ENCODE measurements at places on chromosomes 3 and 15.

GRCh38 chr3:191476066-191476772 is 15.3 kb downstream of the PYDC2 start:
- DNase-seq = peak; percentile 50

DNA sequence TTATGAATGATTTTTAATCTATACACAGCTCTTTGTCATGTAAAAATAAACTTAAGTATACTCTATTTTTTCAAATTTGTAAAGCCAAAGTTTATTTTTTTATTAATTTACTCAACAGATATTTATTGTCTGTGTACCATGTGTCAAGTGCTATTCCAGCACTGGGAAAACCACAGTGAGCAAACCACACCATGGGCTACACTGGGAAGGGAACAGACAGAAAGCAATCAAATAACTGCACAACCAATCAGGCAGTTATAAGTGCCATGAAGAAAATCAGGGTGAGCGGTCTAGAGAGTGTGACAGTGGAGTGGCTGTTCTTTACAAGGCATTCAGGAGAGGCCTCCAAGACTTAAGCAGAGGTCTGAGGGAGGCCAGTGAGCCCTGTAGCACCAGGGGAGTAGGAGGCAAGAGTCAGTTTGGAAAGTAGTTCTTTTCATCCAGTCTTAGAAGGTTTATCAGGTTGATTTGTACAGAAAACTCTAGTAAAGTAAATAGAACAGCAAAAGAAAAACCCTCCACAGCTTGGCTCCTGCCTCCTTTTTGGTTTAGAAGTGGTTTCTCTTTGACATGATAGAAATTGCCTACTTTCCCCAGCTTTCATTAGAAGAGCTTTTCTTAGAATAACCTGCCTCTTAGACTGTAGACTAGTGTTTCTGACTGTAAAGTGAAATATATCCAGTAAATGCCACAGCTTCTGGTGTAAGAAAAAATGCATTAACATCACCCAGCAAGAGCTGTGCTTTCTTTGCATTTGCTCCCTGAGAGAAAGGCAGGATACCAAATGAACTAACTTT is 13.7 kb downstream of the EIF2AK4 start:
- no peak for DNase-seq

DNA sequence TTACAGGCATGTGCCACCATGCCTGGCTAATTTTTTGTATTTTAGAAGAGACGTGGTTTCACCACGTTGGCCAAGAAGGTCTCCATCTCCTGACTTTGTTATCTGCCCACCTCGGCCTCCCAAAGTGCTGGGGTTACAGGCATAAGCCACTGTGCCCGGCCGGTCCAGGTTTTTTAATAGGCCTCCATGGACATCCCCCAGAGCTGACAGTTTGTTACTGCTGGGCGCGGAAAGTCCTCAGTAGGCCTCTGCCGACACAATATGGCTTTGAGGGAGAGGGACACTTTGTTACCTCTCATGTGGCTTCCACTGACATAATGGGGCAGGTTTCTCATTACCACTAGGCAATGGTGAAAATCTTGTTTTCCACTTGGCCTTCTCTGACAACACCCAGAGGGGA is 152.0 kb downstream of the WNT7A start:
- DNase-seq = no peak

GRCh38 chr3:79926522-79926921 is 158.7 kb upstream of the ROBO1 start:
- DNase-seq = no peak
